ENCODE measurements at places on chromosomes 2 and 18. TPM values are rescaled to one million over a fixed set of nuclear protein-coding genes. Genes with fewer than 3 reads are reported as not detected.

GRCh38 chr2:1642993-1643619 is 101.2 kb downstream of the PXDN start:
- DNase-seq, result no peak

GRCh38 chr2:195575879-195576401 is 81.1 kb upstream of the SLC39A10 start:
- DNase-seq, result peak; percentile 91

- DNase-seq, result peak; percentile 31
These were observed 1155.8 kb upstream of the TMEFF2 start for GRCh38 chr2:193350509-193350908.

DNA sequence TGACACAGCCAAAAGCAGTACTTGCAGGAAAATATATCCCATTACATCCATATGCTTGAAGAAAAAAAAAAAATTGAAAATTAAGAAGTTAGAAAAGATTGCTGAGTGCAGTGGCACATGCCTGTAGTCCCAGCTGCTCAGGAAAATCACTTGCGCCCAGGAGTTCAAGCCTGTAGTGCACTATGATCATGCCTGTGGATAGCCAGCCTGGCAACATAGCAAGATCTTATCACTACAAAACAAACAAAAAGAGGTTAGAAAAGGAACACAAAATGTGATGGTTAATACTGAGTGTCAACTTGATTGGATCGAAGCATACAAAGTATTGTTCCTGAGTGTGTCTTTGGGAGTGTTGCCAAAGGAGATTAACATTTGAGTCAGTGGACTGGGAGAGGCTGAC is 361.9 kb downstream of the NYAP2 start:
- DNase-seq, result no peak

GRCh38 chr18:71798986-71799673 is 745.0 kb downstream of the CBLN2 start:
- DNase-seq, result peak; percentile 43

GRCh38 chr18:4412286-4412685 is 42.8 kb downstream of the DLGAP1 start:
- no peak for DNase-seq

GRCh38 chr2:13201924-13202323 is 485.2 kb downstream of the TRIB2 start:
- peak; percentile 9 for DNase-seq

GRCh38 chr2:132438691-132439090 is 22.1 kb downstream of the GPR39 start:
- DNase-seq, result peak; percentile 99

GRCh38 chr18:13573750-13574149 is 152.6 kb downstream of the FAM210A start:
- DNase-seq, result no peak

DNA sequence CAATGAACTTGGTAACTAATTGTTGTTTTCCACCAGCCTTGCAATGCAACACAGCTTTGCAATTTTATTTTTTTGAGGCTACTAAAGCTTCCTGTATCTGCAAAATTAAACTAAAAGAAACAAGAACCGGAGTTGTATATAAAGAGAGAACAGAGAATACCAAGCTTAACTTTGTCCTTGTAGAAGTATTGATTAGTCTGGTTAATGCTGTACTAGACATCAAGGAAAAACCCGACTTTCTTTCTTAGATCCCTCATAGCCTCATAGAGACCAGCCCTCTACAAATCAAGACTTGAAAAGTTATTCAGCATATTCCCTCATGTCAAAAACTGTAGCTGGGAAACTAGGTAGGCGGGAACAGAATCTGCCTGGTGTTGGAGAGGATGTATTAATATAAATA is 1.7 kb upstream of the ASAP2 start:
- no peak for DNase-seq

- DNase-seq, result no peak
These were observed 7.2 kb downstream of the GAD1 start for GRCh38 chr2:170823898-170824215.

DNA sequence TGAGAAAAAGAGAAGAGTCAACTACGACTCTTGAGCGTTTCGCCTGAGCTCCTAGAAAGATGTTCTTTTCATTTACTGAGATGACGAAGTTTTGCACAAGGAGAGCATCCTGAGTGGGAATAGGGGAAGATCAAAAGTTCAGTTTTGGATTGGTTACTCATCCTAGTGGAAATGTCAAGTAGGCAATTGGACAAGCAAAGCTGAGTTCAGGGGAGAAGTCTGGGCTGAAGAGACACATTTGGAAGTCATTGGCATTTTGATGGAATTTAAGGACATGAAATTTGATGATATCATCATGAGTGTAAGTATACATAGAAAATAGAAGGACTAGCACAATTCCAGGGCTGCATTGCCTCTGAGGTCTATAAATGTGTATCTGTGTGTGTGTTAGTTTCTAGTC is 416.6 kb downstream of the RAD51AP2 start:
- DNase-seq, result no peak

GRCh38 chr2:129870685-129871241 is 108.7 kb upstream of the RAB6C start:
- no peak for DNase-seq

DNA sequence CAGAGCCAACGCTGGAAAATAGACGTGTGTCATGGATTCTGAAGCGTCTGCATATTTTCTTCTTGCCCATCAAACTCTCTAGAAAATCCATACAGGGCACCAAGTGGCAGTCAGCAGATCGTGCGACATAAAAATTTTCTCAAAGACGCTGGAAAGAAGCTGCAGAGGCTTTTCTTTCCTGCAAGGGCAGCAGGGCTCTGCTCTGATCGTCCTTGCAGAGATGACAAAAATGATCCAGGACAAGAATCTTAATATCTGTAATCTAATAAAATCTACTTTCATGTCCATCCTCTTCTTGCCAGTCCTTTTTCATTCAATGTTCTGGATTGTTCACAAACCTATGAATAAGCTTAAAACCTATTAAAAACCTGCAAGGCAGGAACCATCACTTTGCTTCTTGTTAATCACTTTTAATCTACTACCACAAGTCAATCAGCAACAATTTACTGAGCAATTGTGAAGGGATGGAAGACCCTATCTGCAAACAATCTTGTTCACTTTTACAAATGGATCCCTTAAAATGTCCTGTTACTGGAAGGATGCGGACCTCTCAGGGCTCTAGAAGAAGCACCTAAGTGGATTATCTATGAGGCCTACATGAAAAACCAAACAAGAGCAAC is 93.6 kb downstream of the MREG start:
- DNase-seq, result no peak

GRCh38 chr18:34799291-34799690 is 89.2 kb downstream of the DTNA start:
- no peak for DNase-seq

- no peak for DNase-seq
These were observed 57.2 kb downstream of the LRRTM1 start for GRCh38 chr2:80247339-80247738.

DNA sequence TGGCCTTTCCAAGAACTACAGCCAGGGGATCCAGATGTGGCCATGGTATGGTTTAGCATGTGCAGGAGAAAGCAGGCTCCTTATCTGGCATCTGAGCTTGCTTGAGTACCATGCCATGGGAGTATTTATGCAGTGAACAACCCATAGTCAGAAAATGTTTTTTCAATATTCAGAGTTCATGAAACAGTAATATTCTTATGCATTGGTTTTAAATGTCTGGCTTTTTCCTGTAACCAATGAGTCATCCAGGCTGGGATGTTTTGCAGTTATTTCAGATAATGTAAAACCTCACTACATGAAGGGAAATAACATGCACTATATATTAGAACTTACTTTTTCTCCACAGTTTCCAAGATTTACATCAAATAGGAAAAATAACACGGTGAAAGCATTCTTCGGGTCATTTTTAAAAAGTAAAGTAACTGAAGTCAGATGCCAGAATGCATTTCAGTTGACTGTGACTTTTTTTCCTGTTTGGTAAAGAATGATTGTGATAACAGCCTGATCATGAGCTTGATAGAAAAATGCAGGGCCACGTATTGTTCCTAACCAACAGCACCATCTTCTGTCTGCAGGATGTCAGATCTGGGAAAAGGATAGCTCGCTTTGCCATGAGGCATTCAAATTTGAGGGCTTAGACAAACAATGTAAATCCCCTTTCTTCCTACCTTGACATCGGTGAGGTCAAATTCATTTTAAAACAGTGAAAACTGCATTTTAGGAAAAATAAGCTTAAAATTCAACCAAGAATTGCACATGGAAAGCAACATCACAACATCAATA is 152.8 kb downstream of the DSC3 start:
- DNase-seq, result peak; percentile 45

- DNase-seq, result no peak
These were observed 130.0 kb downstream of the LPIN1 start for GRCh38 chr2:11876436-11876835.

DNA sequence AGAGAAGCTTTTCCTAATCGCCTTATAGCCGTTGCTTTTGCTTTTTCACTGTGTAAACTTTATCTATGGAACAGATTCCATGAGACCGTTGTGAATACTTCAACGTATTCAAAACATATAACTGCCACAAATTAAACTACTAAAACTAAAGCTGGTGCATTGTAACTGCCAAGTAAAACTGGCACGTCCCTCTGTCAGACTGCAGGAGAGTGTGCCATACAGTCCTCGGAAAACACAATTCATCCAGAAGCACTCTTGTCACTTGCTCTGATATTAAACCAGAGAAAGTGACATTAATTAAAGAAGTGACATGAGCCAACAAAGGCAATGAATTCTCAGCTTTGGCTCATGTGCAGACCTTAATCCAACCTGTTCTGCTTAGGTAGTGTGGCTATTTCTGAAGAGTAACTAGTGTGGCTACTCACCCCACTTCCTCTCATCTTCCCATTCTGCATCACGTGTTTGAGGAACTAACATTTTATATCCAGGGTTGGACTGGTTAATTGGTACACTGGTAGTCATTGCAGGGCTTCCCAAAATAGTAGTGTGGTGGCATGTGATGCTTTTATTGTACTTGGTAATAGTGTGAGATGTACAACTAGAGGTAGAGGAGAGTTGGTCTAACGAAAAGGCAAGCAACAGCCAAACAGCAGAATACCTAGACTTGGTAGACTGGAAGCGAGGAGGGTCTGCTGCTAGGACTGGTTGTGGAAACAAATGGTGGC is 9.7 kb downstream of the VRK2 start:
- no peak for DNase-seq

DNA sequence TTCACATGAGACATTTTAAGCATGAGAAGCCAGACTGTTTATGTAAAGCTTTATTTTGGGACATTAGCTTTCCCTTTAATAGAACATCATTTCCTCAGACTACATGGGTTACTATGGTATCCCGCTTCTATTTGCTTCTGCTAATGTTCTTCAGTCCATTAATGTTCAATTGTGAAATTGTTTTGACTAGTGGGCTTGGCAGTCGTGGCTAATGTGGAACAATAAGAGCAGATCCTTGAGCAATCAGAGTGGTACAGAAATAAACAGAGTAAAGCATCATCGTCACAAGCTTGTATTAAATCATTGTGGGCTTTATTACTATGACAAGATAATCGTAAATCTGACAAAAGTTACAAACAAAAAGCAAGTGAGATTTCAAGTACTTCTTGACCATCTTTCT is 60.2 kb downstream of the PDE1A start:
- no peak for DNase-seq

Gene RDH14
- total RNA-seq, result 18.2 TPM

Gene NDUFS1
- 72.5 TPM for total RNA-seq

Gene TUBA3D
- total RNA-seq, result not detected

Gene SCN2A
- under 0.01 TPM for total RNA-seq

Gene ZNF236
- total RNA-seq, result 5.3 TPM

Gene TMEM237
- 20.2 TPM for total RNA-seq

Gene KIF5C
- not detected for total RNA-seq

Gene CHRNG
- not detected for total RNA-seq

Gene RAB17
- 2.4 TPM for total RNA-seq

Gene BUB1
- 1.3 TPM for total RNA-seq

Gene UGT1A5
- 0.26 TPM for total RNA-seq

Gene PRKAG3
- not detected for total RNA-seq

Measured in bronchial epithelial cell (primary cell).